ENCODE measurements at places on chromosomes 3 and 15.
A peak's percentile ranks its signal among the peaks of the same experiment; 100 is the strongest.

DNA sequence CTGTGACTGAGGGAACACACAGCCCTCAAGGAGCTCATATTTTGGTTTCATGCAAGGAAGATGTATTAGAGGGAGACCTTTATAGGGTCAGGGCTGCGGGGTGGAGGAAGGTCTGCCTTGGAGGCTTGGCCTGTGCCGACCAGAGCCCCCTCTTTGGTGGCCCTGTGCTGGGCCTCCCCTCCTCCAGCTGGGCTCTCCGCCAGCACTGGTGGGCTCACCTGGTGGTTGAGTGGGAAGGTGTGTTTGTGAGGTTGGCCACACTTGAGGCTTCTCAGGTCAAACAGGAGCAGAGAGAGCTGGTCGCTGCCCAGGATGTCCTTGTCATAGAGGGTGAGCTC, 2.6 kb downstream of the PLA2G4F start:
- no peak for DNase-seq

GRCh38 chr3:185070491-185071286, 82.2 kb downstream of the C3orf70 start:
- DNase-seq, result no peak

DNA sequence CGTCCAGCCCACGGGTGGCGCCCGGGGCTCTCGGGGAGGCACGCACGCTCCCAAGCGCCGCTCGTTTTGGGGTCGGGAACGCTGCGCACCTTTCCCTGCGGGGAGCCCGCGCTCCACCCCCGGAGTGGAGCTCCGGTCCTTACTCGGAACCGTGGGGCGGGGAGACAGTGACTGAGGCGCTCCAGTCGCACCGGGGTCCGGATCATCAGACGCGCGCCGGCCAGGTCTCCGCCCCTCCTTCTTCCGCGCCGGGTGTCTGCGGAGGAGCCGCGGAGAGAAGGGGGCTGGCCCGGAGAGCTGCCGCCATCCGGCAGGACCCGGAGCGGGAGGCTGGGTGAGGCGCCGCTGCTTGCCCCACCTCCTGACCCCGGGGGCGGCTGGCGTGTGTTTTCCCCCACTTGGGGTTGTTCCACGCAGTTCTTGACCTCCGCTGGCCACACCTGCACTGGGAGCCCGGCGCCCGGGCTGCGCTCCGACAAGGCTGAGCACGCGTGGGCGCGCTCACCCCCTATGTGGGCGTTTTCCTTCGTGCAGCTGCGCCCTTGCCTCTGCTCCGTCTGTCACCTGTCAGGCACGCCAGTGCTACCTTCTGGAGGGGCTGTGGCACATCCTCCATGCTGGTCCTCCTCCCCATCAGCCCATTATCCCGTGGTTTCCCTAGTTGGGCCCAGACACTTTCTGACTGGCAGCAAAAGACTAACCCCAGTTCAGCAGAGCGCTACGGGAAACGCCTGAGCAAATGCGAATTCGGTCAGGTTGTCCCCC, at the start of gene MCF2L2:
TSS of gene MCF2L2 (minus strand) at position 173 of the 765 bp plus-strand sequence. CDS start 642 bp downstream, outside the sequence.
- DNase-seq, result peak; percentile 49

- DNase-seq, result no peak
These were observed 10.8 kb upstream of the SNRPA1 start for GRCh38 chr15:101305820-101306255.

DNA sequence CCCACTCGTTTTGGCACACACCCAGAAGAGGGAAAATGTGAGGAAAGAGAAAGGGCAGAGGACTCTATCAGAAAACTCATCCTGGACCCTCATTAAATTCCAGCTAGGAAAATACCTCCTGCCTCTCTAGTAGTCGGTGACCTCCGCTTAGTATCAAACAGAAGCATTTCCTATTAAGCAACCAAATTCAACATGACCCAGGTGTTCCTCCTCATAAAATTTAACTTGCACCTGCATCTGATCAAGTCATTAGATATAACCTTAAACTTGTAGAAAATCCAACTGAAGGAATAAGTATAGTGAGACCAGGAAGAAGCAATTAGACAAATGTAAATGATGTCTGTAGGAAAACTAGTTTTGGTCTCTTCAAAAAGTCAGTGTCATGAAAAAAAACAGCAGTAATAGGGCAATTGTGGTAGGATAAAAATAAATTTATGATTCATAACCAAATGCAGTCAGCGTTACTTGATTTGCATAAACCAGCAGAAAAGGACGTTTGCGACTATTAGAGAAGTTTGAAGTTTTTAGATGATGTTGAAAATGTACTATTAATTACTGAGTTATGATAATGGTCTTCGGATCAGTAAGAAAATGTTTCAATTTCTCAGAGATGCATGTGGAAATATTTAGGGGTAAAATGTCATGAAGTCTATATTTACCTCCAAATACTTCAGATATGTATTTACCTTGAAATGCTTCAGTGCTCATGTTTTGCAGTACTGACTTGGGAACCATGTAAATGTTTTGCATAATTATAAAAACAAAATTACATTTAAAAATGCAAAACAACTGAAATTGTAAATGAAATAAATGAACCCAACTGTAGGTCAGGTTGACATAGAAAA, 44.6 kb downstream of the LDHAL6B start:
- no peak for DNase-seq

GRCh38 chr3:116470605-116471197, 25.4 kb upstream of the LSAMP start:
- DNase-seq, result no peak

- no peak for DNase-seq
These were observed 60.5 kb upstream of the ADPGK start for GRCh38 chr15:72844067-72844466.

DNA sequence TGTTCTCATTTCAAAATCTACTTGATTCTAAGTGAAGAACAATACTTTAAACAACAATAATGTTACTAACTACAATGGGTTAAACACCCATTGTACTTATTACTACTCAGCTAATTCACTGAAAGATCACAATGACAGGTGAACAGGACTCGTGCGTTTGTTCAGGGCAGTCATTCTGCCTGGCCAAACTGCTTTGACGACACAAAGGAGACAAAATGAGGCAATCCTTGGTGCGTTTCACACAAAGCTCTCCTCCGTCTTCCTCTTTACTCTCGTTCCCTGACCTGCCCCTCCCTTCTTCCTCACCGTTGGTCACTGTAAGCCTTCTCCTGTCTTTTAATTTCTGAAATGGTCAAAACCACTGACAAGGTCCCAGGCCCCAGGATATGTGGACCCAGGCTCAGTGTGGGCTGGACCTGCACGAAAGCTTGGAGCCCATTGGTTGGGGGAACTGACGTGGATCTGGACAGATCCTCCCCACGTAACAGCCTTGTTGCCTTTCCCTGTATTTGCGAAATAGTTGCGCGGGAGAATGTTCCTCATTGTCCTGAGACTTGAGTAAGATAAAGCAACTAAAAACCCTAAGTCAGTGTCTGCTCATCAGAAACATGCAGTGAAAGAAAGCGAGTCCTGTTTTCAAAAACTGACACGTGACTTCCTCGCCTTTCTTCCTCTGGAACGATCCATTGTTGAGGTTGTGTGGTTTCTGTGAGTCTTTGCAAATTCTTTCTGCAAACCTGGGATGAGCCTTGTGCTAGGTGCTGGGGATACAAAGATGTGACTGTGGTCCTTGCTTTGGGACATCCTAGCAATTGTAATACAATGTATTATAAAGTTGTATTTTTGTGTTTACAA, 147.1 kb upstream of the RGMA start:
- DNase-seq, result no peak

- DNase-seq, result no peak
These were observed 67.7 kb downstream of the CERS3 start for GRCh38 chr15:100461049-100461448.

DNA sequence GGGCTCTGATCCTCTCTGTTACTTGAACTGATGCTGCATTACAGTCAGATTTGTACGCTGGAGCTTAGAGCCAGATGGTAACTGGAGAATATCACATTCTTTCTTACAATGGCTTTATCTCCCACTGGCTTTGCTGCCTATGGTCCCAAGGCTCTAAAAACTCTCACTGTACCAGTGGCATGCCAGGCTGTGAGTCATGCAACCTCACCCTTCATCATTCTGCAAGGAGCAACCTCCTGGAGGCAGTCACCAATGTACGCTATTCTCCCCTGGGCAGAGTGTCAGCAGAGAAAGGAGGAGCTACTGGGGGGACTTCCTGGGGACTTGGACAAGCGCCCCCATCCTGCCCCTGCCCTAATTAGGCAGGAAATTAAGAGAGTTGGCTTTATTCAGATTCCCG, 97.9 kb upstream of the EIF1B start:
- DNase-seq, result no peak

DNA sequence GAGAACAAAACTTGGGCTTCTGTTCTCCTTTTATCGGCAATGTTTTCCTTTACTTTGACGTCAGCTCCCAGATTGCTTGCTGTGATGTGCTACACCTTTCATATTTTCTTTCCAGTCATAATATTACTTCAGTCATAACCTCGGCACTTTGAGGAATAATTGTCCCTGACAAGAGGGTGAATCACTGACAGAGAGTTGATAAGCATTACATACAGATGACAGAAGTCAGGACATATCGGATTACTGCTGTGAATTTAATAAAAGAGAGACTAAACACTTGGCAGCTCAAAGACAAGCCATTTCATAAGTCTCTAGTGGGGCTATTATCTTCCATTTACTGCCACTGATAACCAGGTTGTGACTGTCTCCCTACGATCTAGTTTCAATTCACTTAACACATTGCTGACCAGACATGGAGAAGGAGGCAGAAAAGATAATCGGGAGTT, 362.1 kb upstream of the ARRDC4 start:
- no peak for DNase-seq

GRCh38 chr15:95291898-95292472, 1038.5 kb upstream of the NR2F2 start:
- DNase-seq, result no peak

GRCh38 chr15:81256916-81257315, 60.2 kb downstream of the IL16 start:
- DNase-seq, result no peak

- DNase-seq, result no peak
These were observed 38.2 kb downstream of the TIMP4 start for GRCh38 chr3:12120374-12121140.

DNA sequence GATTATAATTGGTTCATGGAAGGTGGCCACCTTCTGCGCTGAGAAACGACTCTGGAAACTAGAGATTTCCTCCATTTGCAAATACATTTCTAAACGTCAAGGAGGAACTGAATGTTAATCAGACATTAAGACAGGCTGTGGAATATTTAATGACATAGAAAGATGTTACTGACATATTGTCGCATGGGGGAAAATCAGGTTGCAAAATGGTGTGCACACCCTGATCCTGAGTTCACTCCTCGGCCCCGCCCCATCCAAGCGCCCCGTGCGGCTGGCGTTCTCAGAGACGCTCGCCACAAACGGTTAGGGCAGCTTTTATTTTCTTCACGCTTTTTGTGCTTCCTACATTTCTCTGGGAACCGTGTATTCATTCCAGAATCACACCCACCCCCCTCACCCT, 10.7 kb downstream of the H1-8 start:
- DNase-seq, result no peak

- DNase-seq, result no peak
These were observed 7.8 kb downstream of the CD80 start for GRCh38 chr3:119551598-119551997.

GRCh38 chr15:38130205-38130567, 122.5 kb upstream of the SPRED1 start:
- DNase-seq, result no peak

- DNase-seq, result no peak
These were observed 304.5 kb downstream of the RBMS3 start for GRCh38 chr3:29585368-29585767.

- DNase-seq, result no peak
These were observed 100.0 kb upstream of the PPP2R3A start for GRCh38 chr3:135865553-135865952.

- no peak for DNase-seq
These were observed 48.7 kb upstream of the FHIT start for GRCh38 chr3:61300006-61300380.

DNA sequence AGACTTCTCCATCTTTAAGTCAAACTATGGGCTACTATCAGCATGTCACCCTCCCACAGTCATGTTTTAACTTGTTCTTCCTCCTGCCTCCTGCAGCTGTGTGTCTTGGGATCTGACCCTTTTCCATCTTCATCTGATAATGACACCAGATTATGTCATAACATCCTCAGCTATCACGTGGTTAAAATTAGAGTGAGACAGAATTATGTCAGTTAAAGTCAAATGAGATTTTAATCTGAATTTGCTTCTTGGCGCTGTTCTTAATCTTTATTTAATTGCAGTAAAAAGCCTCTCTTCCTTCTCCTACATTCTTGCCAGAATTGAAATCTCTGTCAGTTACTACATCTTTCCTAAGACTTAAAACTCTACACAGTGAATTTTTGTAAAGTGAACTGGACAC, 107.2 kb downstream of the ARPP21 start:
- DNase-seq, result no peak

- DNase-seq, result no peak
These were observed 36.8 kb upstream of the TRH start for GRCh38 chr3:129937717-129938116.

- DNase-seq, result no peak
These were observed 7.7 kb downstream of the RYK start for GRCh38 chr3:134242649-134243617.

DNA sequence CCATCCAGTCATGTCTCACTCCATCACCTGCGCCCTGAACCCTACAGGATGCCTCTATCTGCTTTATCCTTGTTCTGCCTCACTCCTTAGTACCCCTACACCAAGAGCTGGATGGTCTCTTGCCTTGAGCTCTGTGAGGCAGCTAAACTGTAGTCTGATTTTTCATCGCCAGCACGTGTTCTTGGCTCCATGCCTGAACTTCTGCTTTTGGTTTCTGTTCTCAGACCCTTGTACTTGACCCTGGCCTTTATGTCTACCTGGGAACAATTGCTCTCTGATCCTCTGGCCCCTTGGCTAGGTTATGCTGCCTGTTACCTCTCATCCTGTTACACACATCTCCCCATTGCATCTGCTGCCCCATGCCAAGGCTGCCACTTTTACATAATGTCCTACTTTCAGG, 318.0 kb upstream of the LMCD1 start:
- no peak for DNase-seq

DNA sequence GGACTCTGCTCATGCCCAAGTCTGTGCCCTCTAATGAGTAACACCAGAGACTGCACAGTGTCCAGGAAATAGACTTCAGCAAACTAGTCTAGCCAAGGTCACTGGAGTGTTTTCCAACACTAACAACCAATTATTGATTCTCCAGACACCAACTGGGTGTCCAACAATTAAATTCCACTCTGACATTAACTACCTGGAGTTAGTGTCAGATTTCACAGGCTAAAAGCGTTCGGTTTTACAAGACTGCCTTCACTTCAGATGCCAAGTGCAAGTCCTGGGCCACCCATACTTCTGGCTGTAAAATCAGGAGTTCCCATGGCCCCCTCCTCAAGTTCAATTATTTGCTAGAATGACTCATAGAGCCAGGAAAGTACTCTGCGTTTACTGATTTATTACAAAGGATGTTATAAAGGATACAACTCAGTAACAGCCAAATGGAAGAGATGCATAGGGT, 20.8 kb upstream of the CFAP161 start:
- DNase-seq, result no peak

- DNase-seq, result no peak
These were observed 127.5 kb upstream of the TOPAZ1 start for GRCh38 chr3:44114142-44114541.

GRCh38 chr3:8678751-8679150, 34.2 kb upstream of the SSUH2 start:
- no peak for DNase-seq
